Stimulated activated CD4-positive, alpha-beta T cell treated with anti-CD3 and anti-CD28 coated beads, Interleukin-1b, Interleukin-23, amount 100 ng/mL, for 1 hour (primary cell): ENCODE measurements at places on chromosomes 3 and 15.

DNA sequence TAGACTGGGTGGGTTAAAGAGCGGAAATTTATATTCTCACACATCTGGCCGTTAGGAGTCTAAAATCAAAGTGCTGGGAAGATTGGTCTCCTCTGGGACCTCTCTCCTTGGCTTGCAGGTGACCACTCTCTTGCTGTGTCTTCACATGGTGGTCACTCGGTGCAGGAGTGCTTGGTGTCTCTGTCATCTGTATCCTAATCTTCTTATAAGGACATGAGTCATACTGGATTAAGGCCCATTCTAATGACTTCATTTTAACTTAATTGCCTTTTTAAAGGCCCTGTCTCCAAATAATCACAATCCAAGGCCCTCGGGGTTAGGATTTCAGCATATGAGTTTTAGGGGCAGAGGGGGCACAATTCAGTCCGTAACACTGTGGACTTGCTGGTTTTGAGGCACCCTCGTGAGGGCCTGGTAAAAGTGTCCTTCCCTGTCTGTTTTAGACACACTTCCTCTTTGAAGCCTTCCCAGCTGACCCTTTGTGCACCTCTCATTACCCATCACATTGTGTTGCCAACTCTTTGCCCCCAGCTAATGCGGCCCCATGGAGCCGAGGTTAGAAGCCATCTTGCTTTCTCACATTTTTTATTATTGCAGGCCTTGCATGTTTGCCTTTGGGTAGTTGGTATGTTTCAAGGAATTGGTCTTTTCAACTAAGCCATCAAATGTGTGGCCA is 3.2 kb downstream of the XYLB start:
- no peak for DNase-seq

DNA sequence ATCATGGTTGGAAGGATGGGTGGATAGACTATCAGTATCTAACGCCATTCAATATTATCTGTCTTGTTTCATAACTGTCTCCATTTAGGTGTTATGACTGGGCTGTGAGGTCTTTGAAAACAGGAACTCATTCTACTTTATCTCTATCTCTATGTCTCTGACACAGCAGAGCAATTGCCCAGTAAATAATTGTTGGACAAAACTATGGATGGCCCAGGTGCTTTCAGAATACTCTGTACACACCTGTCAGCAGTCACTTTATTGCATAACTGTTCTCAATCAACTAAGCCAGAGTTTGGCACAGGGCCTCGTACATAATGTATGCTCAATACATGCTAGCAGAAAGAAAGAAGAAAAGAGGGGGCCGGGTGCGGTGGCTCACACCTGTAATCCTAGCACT is 210.3 kb downstream of the OPA1 start:
- no peak for DNase-seq

DNA sequence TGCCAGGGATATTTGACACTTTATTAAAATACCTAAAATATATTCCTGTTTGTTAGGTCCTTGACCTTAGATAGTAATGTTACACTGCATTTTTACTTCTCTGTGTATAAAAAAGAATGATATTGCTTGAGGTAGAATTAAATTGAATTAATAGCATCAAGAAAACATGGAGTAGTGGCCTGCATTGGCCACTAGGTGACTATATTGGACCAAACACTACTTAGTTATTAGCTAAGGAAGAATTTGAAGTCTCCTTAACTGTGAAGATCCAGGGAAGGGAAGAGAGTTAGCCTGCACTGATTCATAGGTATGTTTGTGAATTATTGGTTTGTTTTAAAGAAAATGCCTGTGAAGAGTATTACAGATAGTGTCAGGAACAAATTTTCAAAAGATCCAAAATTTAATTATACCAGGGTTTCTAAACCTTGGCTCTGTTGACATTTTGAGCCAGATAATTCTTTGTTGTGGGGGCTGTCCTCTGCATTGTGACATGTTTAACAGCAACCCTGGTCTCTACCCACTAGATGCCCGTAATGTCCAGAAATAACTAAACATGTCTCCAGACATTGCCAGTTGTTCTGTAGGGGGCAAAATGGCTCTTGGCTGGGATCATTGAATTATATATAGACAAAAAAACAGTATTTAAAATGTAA is 103.6 kb upstream of the THSD4 start:
- no peak for DNase-seq

DNA sequence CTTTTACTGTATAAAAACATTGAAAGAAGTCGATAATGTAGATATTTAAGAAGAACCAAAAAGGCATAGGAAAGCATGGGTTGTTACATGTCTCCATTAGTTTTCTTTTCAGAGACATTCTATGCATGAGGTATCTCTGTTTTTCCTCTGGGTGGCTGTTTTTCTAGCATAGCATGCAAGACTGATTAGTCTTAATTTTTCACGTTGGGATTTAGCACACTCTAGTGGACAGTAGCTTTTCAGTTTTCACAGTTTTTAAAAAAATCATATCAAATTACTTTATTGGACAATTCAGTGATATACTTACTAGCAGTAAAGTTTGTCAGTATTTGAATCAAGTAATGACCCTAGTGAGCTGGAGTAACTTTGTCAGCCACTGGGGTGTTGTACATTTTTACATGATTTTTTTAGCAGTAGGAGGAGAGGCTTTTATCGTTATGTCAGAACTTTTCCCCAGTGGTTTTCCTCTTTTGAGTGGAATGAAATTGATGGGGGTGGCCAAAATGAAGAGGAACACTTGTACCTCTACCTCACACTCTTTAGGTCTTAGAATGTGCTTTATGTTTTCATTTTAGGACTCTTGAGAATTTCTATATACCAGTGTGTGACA is 57.2 kb downstream of the SEC22A start:
- DNase-seq = no peak

- no peak for DNase-seq
These were observed 2.1 kb upstream of the ACKR4 start for GRCh38 chr3:132595014-132595413.

DNA sequence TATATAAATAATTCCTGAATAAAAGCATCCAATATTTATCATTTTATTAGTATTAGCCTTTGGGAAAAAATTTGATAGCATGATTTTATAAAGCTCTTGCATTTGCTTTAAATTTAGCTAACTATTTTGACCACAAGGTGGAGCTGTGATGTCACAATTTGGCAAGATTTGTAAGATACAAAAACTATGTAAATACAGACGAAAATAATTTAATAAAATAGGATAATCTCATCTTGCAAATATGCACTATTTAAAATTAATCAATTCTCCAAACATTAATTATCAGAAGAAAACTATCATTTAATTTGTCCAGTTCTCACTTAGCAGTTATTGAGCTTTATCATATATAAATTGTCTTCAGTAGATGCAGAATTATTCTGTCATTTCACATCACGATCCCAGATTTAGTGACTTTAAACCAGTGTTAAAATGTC is 95.4 kb downstream of the PLOD2 start:
- no peak for DNase-seq

- DNase-seq = no peak
These were observed 116.3 kb downstream of the MITF start for GRCh38 chr3:69855436-69856162.
